Central memory CD8-positive, alpha-beta T cell (primary cell): ENCODE measurements at places on chromosomes 3 and 15.

GRCh38 chr3:4506559-4507023 is 13.4 kb downstream of the ITPR1 start:
- H3K36me3 ChIP-seq: peaks cover 10% of the 10 kb centered on the region
- peaks cover 55% of the 10 kb centered on the region for H3K4me1 ChIP-seq
- no peak for DNase-seq
- H3K4me3 ChIP-seq: peak overlapping the region; percentile 25

DNA sequence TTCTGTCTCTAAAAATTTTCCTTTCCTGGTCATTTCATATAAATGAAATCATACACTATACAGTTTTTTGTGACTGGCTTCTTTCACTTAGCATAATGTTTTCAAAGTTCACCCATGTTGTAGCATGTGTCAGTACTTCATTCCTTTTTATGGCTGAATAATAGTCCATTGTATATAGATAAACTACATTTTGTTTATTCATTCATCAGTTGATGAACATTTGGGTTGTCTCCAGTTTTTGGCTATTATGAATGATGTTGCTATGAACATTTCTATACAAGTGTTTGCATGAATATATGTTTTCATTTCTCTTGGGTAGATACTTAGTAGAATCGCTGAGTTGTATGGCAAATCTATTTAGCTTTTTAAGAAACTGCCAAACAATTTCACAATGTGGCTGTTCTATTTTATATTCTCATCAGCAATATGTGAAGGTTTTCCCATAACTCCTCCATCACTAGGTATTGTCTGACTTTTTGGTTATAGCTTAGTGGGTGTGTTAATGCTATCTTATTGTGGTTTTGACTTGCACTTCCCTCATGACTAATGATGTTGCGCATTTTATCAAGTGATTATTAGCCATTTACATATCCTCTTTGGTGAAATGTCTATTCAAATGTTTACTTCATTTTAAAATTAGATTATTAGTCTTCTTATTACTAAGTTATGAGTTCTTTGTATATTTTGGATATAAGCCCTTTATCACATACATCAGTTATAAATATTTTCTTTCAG is 21.7 kb upstream of the AP4E1 start:
- peaks cover 13% of the 10 kb centered on the region for H3K4me1 ChIP-seq
- no peak for DNase-seq
- no peak overlapping the region for H3K4me3 ChIP-seq
- no peaks in the 10 kb centered on the region for H3K27me3 ChIP-seq

- no peaks in the 10 kb centered on the region for H3K4me1 ChIP-seq
- DNase-seq: no peak
- peaks cover 56% of the 10 kb centered on the region for H3K27me3 ChIP-seq
- no peak overlapping the region for H3K27ac ChIP-seq
- H3K4me3 ChIP-seq: no peak overlapping the region
- H3K36me3 ChIP-seq: no peaks in the 10 kb centered on the region
Observed at GRCh38 chr3:142894493-142894892, 5.6 kb upstream of the PCOLCE2 start.

- peaks cover 10% of the 10 kb centered on the region for H3K27me3 ChIP-seq
- H3K4me1 ChIP-seq: peaks cover 8% of the 10 kb centered on the region
- H3K36me3 ChIP-seq: no peaks in the 10 kb centered on the region
- peak overlapping the region; percentile 22 for H3K27ac ChIP-seq
Observed at GRCh38 chr3:87269723-87270122, 6.7 kb downstream of the POU1F1 start.

DNA sequence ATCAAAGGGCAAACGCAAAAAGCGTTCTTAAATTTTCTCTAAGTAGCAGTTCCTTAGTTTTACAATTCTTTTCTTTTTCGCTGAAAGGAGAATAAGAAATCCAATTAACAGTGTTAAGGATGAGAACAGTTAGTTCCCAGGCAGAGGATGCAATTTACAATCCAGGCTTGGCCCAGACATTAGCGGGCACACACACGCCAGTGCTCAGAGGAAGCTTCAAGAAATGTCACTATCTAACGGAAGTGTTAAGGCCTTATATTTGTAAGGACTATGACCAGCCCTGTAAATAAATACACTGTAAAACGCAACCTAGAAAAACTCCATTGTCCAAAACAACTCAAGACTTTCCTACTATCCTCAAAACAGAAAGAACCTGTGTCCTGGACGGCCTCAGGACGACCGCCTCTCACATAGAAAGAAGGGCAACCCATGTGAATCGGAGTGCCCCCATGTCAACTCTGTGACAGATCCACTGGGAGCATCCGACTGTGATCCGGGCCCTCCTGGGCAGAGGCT is 1.3 kb downstream of the ACAP2 start:
- peaks cover 44% of the 10 kb centered on the region for H3K4me1 ChIP-seq
- no peak for DNase-seq
- peak overlapping the region; percentile 88 for H3K27ac ChIP-seq
- H3K27me3 ChIP-seq: no peaks in the 10 kb centered on the region
- peaks cover 16% of the 10 kb centered on the region for H3K36me3 ChIP-seq

GRCh38 chr3:66154444-66154861 is 66.3 kb upstream of the SLC25A26 start:
- no peak for DNase-seq
- no peaks in the 10 kb centered on the region for H3K36me3 ChIP-seq
- no peaks in the 10 kb centered on the region for H3K4me1 ChIP-seq

DNA sequence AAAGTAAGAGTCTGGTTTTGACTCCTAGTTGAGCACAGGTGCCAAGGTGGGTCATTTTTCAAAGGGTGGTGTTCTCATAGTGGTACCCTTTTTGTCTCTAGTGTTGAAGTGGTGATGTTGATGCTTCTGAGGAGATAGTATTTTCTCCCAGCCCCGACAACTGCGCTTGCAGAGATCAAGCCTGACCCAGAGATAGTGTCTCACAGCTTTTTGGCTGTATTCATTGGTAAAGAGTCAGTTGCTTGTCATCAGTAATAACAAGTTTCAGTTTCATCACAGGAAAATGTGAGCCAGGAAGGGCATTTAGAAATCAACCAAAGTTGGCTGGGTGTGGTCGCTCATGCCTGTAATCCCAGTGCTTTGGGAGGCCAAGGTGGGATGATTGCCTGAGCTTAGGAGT is 139.3 kb downstream of the NFKBIZ start:
- no peak for DNase-seq
- peaks cover 8% of the 10 kb centered on the region for H3K4me1 ChIP-seq
- peak overlapping the region; percentile 70 for H3K27ac ChIP-seq
- no peaks in the 10 kb centered on the region for H3K27me3 ChIP-seq

- no peaks in the 10 kb centered on the region for H3K4me1 ChIP-seq
- H3K36me3 ChIP-seq: peaks cover 2% of the 10 kb centered on the region
Observed at GRCh38 chr15:51083641-51084166, 11.0 kb downstream of the TNFAIP8L3 start.

DNA sequence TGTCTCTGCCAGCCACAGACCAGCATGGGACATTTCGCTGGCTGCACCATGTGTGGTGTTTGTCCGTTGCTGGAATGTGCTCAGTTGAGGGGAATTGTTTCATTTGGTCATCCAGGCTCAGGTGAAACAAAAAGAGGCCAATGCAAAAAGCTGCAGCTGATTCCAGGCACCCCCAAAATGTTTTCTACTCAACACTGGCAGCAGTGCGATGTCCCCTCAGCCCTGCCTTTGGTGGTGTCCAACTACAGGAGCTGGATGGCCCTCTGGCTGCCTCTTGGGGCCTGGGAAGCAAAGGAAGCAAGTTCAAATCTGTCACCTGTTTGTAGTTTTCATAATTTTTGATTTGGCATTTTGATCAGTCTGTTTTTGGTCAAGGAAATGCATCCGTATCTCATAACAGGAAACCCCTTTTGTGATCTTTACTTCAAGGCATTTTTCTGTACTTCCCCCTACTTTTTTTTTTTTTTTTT is 141.8 kb downstream of the EEFSEC start:
- peak overlapping the region; percentile 50 for H3K27ac ChIP-seq
- H3K4me1 ChIP-seq: peaks cover 22% of the 10 kb centered on the region
- H3K36me3 ChIP-seq: peaks cover 3% of the 10 kb centered on the region
- DNase-seq: peak; percentile 4

- H3K4me1 ChIP-seq: no peaks in the 10 kb centered on the region
- DNase-seq: no peak
- H3K36me3 ChIP-seq: peaks cover 1% of the 10 kb centered on the region
- H3K27me3 ChIP-seq: peaks cover 7% of the 10 kb centered on the region
Observed at GRCh38 chr3:126154391-126155279, 25.8 kb downstream of the ALDH1L1 start.

- DNase-seq: no peak
- peaks cover 2% of the 10 kb centered on the region for H3K36me3 ChIP-seq
- peak overlapping the region; percentile 41 for H3K4me3 ChIP-seq
- H3K27me3 ChIP-seq: no peaks in the 10 kb centered on the region
Observed at GRCh38 chr15:42604894-42605744, 29.7 kb downstream of the STARD9 start.

- H3K27ac ChIP-seq: no peak overlapping the region
- DNase-seq: no peak
- H3K4me1 ChIP-seq: peaks cover 6% of the 10 kb centered on the region
- H3K36me3 ChIP-seq: no peaks in the 10 kb centered on the region
- H3K4me3 ChIP-seq: no peak overlapping the region
Observed at GRCh38 chr3:72768006-72768441, 80.2 kb downstream of the SHQ1 start.
